ENCODE measurements at places on chromosomes 6 and 20.

- DNase-seq, result no peak
Observed at GRCh38 chr20:10718661-10719060, 44.9 kb upstream of the JAG1 start.

GRCh38 chr6:75751443-75751842 is 2.4 kb downstream of the MYO6 start:
- no peak for DNase-seq

GRCh38 chr6:81128671-81129070 is 623.8 kb downstream of the TENT5A start:
- no peak for DNase-seq

DNA sequence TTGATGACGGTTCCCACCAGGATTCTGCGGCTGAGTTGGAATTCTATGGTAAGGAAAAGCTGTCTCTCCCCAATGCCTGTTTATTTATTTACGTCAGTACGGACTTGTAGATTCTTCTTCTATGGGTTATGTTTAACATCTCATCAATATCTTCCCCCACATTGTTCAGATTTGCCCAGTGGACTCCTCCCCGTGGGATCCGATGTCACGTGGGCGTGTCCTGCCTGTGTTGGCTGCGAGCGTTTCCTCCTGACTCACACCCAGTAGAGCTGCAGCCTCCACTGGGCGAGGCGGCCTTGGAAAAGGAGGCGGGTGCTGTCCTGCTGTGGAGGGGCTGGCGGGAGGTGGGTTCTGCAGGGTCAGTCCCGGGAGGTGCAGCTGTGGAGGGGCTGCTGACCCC is 46.8 kb upstream of the SLCO4A1 start:
- no peak for DNase-seq

DNA sequence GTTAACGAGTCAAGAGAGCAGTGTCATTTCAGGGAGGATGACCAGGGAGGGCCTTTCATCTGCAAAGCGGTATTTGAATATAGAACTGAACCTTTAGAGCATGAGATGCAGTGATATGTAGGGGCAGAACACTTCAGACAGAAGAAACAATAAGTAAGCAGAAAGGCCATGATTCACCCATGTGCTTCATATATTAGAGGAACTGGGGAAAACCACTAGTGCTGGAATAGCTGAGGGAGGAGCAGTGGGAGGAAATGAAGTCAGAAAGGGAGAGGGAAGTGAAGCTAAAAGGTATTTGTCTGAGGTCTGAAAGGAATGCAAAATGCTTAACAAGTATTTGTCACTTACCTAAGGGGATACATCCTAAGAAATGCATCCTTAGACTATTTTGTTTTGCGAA is 391.2 kb downstream of the ADGRB3 start:
- no peak for DNase-seq

DNA sequence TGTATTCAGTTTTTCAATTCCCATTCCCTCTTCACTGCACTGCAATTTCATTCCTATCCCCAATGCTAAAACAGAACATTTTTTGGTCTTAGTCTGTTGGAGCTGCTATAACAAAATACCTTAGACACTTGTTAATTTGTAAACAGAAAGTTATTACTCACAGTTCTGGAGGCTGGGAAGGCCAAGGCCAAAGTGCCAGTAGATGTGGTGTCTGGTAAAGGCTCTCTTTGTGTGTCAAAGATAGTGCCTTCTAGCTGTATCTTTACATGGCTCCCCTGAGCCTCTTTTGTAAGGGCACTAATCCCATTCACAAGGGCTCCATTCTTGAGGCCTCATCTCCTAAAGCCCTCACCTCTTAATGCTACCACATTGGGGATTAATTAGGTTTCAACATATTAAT is 40.0 kb downstream of the PHIP start:
- DNase-seq, result no peak

- no peak for DNase-seq
Observed at GRCh38 chr6:25834950-25835349, 3.1 kb upstream of the SLC17A1 start.

DNA sequence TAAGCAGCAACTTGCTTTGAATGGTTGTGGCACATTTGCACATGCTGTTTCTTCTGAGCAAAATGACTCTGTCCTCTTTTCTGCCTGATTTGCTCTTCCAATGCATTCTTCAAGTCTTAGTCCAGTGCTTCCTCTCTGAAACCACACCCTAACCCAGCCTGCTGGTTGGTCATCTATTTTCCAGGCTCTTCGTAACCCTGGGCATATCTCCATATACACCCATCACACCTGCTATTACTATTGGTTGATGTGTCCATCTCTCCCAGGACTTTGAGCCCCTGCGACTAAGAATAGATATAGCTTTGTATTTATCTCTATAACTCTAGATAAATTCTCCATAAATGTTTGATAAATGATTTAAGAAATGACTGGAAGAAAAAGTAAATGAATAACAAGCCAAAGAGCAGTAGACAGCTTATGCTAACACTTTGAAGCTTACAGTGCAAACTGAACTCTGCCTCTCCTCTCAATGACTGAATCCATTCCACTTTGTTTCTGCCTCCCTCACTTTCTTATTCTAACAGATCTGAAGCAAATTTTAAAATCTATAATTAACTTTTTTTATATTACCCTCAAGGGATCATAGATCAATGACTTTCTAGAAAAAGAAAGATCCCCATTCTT is 59.7 kb upstream of the NT5E start:
- no peak for DNase-seq

DNA sequence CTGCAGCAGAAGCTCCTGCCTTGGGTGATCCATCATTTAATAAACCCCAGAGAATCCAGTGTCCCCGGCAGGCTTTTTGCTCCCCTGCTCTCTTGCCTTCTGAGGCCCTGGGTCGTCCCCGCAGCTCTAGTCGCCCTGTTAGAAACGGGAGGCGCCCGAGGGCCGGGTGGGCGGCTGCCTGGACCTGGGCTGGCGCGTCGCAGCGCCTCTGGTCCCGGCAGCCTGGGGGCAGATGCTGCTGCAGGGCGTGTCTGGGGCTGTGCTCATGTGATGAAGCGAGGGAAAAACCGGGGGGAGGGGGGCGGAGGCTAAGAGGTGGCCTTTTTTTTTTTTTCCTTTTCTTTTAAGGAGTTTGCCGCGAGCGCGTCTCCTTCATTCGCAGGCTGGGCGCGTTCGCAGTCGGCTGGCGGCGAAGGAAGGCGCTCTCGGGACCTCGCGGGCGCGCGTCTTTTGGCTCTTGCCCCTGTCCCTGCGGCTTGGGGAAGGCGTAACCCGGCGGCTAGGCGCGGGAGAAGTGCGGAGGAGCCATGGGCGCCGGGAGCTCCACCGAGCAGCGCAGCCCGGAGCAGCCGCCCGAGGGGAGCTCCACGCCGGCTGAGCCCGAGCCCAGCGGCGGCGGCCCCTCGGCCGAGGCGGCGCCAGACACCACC is 394 bp downstream of the AKAP12 start:
- no peak for DNase-seq
